ENCODE measurements at places on chromosomes 11 and 22.

GRCh38 chr11:125939081-125939521 lies 6.7 kb upstream of the VSIG10L2 start:
- DNase-seq: no peak

DNA sequence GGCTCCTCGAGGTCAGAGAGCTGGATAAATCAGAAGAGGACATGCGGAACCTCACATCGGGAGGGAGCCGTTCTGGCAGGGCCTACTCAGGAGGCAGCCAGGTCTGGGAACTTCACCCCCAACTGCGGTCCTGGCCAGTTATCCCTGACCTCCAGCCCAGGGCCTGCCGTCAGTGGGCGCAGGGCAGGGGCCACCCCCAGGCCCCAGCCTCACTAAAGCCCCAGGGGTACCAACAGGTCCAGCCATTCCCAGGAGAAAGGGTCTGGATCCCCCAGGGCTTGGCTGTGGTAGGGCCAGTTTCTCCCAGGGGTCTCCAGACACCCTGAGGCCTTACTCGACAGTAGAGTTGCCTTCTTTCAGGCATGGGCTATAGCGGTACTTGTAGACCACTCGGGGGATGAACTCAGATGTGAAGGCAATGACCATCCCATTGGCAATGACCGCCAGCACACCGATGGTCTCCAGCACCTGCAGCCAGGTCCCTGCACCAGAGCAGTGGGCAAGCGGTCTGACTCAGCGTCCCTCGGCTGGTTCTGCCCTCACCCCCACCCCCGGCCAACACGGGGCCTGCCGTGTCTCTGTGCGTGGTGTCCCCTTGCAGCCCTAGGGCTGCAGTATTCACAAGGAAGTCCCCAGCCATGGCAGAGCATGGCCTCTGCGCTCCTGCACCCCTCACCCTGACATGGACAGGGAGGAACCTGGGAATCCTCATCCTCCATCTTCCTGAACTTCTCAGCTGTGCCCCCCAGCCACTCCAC lies 4.6 kb upstream of the SIGIRR start:
- DNase-seq: no peak

GRCh38 chr22:40654522-40655167 lies 18.1 kb upstream of the MRTFA start:
- no peak for DNase-seq

- DNase-seq: no peak
Measured at GRCh38 chr11:117826190-117826570, 1.6 kb upstream of the FXYD2 start.

DNA sequence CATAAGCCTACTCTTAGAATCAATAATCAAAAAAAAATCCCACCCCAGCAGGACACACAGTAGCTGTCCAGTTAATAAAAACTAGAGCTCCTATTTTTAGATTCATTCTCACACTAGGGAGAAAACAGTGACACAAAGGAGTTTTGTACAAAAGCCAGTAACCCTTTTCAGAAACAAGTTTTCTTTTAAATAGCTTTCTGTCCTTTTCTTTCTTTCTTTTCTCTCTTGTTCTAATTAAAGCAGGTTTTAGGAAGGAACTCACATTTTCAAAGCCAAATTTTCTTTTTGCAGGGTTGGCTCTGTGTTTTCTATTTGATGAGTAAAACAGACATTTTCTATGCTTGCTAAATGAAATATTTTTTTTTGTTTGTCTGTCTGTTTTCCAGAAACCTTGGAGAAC lies 1390.7 kb downstream of the FAM181B start:
- no peak for DNase-seq

DNA sequence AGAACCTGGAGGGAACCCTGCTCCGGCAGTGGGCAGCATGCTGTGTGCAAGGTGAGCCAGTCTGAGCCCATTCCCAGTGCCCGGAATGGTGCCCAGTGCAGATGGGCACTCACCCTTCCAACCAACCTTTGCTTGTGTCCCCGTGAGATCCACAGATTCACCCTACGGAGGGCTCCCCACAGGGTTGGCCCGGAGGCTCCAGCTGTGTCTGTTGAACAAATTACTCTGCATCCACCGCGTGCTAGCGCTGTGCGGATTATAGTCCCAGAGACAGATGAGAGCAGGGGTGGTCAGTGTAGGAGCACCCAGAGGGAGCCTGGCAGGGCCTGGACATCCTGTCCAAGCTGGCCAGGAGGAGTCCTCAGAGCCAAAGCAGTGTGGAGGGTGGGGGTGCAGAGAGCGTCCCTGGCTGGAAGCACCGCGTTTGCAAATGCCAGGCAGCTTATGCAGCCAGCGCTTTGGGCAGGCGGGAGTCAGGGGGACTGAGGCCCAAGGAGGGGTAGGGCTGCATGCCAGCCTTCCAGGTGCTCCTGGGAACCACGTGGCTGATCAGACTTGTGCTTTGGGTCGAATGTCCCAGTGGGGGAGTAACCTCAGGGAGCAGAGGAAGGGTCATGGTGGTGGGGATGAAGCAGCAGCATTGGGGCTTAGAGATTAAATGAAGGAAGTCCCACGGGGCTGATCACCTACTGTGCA lies 80.5 kb downstream of the KCNQ1 start:
- DNase-seq: no peak

DNA sequence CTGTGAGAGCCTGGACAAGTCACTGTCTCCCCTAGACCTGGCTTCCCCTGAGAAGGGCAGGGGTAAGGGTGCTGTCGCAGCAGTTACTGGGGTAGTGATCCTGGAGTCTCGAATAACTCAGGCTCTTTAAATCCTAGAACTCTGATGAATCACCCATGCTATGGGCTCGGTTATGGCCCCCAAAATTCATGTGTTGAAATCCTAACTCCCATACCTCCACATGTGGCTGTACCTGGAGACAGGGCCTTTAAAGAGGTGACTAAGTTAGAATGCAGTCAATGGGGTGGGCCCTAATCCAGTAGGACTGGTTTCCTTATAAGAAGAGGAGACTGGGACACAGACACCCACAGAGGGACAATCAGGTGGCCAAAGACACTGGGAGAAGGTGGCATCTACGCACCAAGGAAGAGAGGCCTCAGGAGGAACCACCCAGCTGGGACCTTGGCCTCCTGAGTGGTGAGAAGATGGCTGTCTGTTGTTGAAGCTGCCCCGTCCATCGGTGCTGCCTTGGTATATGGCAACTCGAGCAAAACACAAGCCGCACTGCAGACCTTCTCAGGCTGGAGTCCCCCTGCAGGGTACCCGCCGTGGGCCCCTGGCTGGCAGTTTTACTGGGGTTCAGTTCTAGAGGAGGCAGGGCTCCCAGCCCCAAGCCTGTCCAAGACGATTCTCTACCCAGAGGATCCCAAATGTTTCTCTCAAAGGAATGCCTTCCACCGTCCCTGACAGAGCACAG lies 48.8 kb upstream of the SHISAL1 start:
- no peak for DNase-seq

DNA sequence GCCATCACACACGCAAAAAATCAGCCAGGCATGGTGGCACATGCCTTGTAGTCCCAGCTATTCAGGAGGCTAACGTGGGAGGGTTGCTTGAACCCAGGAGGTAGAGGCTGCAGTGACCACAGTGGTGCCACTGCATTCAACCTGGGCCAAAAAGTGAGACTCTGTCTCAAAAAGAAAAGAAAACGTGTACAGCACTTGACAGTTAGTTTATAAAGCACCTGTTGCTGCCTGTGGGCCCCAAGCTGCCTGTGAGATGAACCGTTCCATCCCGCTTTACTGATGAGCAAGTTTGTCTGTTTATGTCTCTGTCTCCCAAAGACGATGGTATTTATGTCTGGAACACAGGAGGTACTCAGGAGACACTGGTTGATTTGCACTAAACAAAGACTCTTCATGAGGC lies 1.5 kb upstream of the PRR5 start:
- no peak for DNase-seq

DNA sequence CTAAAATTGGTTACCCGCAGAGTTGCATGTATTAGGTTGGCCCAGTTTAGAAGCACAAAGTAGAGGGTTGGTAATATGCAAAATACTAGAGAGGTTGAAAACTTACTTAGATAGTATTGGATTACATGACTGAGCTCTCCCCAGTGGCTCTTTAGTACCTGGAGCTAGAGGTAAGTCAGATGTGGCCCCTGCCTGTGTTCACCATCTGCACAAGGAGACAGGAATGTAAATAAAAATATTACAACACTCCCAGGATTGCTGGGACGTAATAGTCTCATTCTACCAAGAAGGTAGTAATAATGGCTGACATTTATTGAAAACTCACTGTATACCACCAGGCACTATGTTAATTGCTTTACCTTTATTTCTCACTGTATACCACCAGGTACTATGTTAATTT lies 129.6 kb downstream of the SLC17A6 start:
- no peak for DNase-seq

GRCh38 chr11:9604134-9604533 lies 30.7 kb downstream of the WEE1 start:
- DNase-seq: no peak

DNA sequence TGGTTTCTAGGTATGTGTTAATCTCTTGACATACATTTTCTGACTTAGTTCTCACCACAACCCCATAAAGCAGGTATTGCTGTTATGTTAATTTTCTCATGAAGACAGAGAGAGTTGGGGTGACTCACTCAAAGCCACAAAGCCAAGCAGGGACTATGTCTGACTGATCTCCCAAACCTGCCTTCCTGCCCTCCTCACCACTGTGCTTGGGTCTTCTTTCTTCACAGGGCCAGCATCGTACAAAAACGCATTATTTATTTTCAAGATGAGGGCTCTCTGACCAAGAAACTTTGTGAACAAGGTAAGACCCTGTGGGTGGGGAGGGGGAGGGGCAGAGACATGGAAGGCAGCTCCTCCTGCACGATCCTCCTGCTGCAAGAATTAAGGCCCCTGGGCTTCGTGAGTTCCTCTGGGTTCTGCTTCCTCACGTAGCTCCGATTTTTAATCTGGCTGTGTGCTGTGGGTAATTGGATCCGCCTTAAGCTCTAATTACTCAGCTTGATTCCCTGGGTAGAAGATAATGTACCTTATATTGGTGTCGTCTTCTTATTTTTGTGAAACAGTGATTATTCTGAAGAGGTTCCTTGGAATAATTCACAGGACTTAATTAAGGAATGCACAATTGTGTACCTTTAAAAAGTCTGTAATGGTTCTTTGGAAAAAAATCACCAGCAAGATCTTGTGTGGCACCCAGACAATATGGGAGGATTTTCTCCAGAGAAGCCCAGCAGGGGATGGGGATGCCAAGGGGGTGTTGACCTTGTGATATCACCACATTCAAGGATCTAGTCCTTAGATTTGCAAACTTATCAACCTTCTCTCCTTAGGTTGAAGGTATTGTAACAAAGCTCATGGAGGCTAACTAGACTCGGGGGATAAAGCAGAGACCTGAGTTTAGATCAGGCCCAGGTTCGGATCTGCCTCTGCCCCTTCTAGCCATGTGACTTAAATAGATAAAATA lies 112.9 kb downstream of the SPON1 start:
- peak; percentile 55 for DNase-seq

DNA sequence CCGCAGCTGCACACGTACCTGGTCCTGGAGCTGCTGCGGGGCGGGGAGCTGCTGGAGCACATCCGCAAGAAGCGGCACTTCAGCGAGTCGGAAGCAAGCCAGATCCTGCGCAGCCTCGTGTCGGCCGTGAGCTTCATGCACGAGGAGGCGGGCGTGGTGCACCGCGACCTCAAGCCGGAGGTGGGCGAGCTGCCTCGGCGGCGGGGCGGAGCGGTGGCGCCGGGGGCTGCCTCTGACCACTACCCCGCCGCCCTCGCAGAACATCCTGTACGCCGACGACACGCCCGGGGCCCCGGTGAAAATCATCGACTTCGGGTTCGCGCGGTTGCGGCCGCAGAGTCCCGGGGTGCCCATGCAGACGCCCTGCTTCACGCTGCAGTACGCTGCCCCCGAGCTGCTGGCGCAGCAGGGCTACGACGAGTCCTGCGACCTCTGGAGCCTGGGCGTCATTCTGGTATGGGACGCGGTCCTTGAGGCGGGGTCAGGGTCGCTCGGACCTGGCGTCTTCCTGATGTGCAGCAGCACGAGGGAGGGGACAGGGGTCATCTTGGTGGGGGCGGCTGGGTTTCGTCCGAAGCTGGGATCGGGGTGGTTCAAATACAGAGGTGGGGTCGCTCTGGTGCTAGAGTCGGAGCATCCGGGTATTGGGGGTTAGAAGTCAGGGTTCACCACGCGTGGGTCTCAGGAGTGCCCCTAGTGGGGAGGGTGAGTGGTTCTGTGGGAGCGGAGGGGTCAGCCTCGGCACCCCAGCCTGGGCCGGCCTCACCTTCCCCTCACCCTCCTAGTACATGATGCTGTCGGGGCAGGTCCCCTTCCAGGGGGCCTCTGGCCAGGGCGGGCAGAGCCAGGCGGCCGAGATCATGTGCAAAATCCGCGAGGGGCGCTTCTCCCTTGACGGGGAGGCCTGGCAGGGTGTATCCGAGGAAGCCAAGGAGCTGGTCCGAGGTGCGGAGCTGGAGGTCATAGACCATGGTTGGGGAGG lies 10.8 kb downstream of the RPS6KA4 start:
- DNase-seq: no peak

- no peak for DNase-seq
Measured at GRCh38 chr11:3077189-3077836, 20.1 kb upstream of the CARS1 start.

DNA sequence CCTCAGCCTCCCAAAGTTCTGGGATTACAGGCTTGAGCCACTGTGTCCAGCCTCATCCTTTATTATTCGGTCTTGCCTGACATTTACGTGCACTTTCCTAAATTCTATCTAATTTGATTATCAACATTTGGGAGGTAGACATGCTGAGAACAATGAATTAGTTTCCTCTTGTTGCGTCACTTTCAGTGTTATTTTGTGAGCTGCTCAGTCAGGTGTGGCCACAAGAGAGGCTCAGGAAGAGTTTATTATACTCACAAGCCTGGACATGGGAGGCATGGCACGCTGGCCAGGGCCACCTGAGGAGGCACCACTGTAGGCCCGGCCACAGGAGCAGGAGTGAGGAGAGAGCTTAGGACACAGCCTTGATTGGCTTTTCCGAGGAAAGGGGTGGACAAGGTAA lies 59.7 kb upstream of the RBFOX2 start:
- no peak for DNase-seq

DNA sequence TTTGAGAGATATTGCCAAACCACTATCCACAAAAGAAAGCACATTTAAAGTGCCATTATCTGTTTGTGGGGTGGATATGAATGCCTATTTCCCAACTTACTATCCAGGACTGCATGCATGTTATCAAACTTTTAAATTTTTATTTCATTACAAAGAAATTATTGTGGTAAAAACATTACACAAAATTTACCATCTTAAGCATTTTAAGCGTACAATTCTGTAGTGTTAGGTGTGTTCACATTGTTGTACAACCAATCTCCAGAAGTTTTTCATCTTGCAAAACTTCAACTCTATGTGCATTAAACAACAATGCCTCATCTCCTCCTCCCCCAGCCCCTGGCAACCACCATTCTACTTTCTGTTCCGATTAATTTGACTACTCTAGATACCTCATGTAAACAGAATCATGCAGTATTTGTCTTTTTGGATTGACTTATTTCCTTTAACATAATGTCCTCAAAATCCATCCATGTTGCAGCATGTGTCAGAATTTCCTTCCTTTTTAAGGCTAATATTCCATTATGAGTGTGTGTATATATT lies 17.6 kb upstream of the CD44 start:
- DNase-seq: no peak

Measured in stimulated activated CD4-positive, alpha-beta T cell treated with anti-CD3 and anti-CD28 coated beads, Interleukin-12 subunit alpha, Interleukin-12 subunit beta, amount 100 ng/mL, for 48 hours (primary cell).